Stimulated activated CD4-positive, alpha-beta T cell treated with anti-CD3 and anti-CD28 coated beads, Interleukin-12 subunit alpha, Interleukin-12 subunit beta, amount 100 ng/mL, for 24 hours (primary cell): ENCODE measurements at places on chromosomes 6 and 20.

DNA sequence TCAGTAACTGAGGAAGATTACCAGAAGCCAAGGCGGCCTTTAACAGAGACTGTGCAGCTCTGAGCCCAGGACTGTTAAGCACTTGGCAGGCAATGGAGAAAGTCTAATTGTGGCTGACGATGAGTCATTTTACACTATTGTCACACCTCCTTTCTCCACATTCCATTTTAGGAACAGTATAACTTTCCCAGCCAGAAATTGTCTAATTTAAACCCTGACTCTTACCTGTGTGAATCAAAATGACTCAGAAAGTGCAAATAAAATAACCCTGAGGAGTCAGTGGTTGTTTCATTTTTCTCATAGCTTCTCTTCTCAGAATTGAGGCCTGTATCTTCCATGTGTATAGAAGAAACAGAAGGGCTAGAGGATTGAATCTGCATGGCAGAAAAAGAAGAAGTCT is 40.0 kb upstream of the OPN5 start:
- no peak for DNase-seq

GRCh38 chr20:49712996-49713752 is 504 bp downstream of the B4GALT5 start:
- DNase-seq, result no peak

GRCh38 chr6:112622036-112622435 is 274.9 kb downstream of the RFPL4B start:
- no peak for DNase-seq

GRCh38 chr6:121780325-121781321 is 345.2 kb downstream of the GJA1 start:
- no peak for DNase-seq

GRCh38 chr6:158770533-158771330 is 48.4 kb downstream of the EZR start:
- DNase-seq, result no peak
